ENCODE measurements at places on chromosomes 13 and 19.

GRCh38 chr19:41755328-41755913 is at the start of gene CEACAM6:
TSS of gene CEACAM6 (plus strand) at chr19:41755530. CDS start at chr19:41755639, 109 bp downstream.
- DNase-seq, result no peak

GRCh38 chr19:40280608-40281221 is 4.4 kb downstream of the AKT2 start:
- DNase-seq, result no peak

DNA sequence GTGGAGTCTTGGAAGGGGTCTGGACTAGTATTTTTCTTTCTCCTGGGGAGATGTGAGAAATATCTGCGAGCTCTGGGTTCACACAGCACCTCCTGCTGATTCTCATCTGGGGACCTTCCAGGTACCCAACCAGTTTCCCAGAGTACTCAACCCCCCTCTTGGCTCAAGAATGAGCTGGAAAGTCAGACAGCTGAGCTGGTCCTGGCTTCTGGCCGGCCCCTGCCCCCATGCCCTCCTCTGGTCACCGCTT is 2.2 kb upstream of the PDE4A start:
- no peak for DNase-seq

- no peak for DNase-seq
These were observed 30.3 kb downstream of the LYL1 start for GRCh38 chr19:13072188-13072908.
